Activated naive CD8-positive, alpha-beta T cell treated with anti-CD3 and anti-CD28 coated beads, Interleukin-2, amount 50 U/mL, for 24 hours (primary cell): ENCODE measurements at places on chromosomes 13 and 19.

DNA sequence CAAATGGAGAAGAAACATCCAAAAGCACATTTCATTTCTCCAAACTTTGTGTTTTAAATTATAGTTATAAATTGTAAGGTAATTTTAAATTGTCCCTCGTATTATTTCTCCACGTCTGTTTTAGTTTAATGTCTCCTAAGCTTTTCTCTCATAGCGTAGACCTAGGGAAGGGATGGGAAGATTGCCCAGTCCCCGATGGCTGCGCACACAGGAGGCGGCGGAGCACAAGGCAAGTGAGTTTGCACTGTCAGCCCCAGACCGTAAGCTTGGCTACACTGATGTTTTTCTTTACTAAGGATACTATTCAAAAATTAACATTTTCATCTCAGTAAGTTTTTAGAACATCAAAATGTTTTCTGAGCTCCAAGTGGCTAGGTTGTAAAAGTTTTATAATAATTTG is 72.3 kb downstream of the GPR12 start:
- no peak for DNase-seq

DNA sequence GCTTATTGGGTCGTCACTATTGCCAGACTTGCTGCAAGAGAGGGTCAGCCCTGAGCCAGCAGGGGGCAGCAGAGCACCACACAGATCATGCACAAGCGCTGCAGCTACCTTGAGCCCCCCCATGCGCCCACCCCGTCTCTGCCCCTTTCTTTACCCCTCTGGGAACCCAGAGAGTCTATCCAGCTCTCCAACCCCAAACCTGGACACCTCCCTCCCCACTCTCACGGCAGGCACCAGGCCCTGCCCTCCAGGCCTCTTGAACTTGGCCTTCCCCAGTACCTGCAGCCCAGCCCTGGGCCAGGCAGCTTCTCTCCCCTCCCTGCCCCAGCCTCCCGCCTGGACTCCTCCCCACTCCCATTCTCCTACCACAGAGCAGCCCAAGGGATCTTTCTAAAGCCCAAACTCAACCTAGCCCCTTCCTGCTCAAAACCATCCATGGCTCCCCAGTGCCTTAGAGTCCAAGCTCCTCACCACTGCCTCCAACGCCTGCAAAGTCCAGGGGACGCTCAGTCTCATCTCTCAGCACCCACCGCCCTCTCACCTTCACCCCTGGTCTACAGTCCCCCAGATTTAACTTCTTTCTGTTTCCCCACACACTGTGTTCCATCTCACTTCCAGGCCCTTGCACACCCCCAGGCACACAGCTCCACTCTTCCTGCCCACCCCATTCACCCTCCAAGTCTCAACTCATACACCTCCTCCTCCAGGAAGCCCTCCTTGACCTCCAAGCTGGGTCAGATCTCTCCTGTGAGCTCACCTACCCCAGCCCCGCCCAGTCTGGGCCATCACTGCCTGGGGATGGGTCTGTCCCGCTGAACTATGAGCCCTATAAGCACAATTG is 9.4 kb upstream of the CEACAM16 start:
- peak; percentile 86 for DNase-seq

DNA sequence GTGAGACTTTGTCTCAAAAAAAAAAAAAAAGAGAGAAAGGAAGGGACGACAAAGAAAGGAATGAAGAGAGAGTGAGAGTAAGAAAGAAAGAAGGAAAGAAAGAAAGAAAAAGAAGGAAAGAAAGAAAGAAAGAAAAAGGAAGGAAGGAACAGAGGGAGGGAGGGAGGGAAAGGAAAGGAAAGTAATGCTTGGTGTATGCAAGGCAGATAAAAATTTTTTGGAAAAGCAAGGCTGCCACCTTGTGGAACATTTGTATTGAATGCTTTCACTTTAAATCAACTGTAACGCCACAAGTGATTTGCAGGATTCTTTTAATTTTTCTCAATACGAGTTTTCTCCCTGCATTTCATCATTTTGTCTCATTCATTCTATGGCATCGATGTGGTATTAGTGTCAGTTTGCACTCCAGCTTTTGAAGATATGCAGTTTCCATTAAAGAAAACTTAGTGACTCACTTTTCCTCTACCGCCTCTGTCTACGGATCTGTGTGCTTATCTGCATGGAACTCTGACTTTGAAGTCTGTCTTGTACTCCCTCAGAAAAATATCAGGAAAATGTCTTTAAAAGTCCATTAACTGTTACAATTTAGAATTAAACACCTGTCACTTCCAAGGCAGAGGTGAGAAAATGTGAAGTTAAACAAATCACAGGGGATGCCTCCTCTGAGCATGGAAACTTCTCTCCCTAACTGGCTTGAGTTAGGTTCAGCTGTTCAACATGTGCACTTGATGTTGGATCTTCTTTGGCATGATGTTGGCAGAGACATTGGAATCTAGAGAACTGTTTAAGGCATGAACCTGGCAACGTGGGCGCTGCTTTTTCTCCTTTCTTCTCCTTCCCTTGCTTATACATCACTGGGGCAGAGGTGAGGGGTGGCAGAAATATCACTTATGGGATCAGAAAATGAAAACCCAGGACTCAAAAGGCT is 20.0 kb upstream of the ZDHHC20 start:
- peak; percentile 36 for DNase-seq

GRCh38 chr13:110853235-110853721 is 61.6 kb downstream of the ANKRD10 start:
- DNase-seq = no peak

- DNase-seq = no peak
These were observed 72.4 kb downstream of the KDM4B start for GRCh38 chr19:5041168-5041912.

GRCh38 chr13:110499621-110500281 is 61.8 kb downstream of the RAB20 start:
- no peak for DNase-seq

DNA sequence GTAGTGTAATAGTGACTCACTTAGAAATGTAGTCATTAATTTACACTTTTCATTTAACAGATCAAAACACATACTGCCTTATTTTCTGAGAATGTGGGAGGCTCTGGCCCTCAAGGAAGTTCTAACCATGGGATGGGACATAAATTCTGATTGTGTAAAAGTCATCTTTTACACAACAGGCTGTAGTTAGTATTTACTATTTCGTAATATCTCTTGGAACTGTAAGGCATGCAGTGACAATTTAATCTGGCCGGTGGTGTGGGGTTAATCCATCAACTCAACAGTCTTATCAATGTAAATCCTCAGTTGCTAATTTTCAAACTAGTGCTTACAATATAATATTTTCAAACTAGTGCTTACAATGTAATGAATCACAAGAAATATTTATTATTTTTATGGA is 1599.2 kb downstream of the EFNB2 start:
- no peak for DNase-seq

DNA sequence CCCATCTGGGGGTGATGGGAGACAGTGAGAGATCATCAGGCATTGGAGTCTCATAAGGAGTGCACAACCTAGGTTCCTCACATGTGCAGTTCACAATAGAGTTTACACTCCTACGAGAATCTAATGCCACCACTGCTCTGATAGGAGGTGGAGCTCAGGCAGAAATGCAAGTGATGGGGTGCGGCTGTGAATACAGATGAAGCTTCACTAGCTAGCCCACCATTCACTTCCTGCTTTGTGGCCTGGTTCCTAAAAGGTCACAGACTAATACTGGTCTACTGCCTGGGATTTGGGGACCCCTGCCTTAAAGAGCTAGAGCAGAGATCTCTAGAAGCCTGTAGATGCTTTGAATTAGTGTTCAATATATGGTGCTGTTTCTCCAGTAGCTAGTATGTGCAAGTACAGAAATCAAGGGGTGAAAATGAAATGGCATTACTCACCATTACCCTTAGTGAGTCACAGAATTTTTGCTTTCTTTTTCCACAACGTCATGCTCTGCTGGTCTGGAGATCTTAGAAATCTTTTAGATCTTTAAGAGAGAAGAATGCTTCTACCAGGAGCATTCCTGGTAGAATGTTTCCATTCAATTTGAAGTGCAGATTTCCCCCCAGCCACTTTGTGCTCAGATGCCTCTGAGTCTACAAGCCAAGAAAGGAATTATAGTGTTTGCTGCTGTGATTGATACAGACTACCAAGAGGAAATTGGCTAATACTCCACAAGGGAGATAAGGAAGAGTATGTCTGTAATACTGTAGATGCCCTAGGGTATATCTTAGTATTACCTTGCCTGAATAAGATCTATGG is 2301.2 kb downstream of the PCDH9 start:
- no peak for DNase-seq

- no peak for DNase-seq
These were observed 5.5 kb upstream of the ZNF175 start for GRCh38 chr19:51565583-51565982.

DNA sequence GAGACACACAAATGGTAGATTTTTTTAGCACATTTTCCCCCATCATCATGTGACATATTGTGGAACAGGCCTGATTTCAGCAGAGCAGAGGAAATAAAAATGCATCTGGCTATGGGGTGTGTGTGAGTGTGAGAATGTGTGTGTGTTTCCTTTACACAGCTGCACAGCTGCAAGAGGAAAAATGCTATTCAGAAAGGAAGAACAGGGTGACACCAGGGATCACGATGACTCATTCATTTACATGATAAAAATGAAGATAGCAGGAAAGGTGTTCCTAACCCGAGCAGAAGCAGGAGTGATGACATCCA is 469.5 kb upstream of the TSHZ3 start:
- DNase-seq = no peak

DNA sequence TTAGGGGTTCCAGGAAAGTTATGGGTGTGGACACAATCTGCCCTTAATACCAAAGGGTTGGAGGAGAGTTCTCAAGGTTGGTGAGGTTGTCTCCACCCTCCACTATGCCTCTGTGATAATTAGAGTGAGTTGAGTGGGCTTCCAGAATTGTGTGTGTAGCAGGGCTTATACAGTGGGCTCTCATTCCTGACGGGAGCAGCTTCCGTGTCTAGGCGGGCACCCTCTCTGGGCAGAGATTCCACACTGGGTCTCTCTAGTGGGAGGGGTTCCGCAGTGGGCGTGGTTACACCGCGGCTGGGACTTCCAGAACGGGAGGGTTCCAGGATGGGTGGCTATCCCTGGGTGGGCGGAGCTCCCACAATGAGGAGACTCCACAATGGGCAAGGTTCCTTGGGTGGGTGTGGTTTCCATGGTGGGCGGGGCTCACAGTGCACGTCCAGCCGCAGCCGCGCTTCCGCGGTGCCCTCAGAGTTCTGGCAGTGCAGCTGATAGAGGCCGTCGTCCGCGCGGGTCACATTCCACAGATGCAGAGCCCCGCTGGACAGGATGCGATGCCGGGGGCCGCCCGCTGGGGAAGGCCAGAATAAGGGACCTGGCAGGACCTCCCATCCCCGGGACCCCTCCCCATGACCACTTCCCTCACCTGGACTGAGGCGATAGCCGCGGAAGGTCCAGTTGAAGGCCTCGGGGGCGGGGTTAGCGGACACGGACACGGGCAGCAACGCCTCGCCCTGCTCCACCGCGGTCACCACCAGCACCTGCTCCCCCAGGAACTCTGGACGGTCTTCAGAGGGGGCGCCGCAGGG is 8.4 kb downstream of the NPHS1 start:
- DNase-seq = peak; percentile 21

DNA sequence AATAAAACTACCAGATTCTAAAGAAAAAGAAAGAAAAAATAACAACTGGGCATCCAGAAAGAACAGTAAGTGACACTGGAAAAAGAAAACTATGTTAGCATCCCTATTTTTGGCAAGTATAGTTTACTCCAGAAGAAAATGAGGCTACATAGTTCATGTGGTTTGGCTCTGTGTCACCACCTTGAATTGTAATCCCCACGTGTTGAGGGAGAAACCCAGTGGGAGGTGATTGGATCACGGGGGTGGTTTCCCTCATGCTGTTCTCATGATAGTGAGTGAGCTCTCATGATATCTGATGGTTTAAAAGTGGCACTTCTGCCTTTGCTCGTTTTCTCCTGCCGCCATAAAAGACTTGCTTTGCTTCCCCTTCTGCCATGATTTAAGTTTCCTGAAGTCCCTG is 76.9 kb downstream of the ITGBL1 start:
- DNase-seq = no peak

DNA sequence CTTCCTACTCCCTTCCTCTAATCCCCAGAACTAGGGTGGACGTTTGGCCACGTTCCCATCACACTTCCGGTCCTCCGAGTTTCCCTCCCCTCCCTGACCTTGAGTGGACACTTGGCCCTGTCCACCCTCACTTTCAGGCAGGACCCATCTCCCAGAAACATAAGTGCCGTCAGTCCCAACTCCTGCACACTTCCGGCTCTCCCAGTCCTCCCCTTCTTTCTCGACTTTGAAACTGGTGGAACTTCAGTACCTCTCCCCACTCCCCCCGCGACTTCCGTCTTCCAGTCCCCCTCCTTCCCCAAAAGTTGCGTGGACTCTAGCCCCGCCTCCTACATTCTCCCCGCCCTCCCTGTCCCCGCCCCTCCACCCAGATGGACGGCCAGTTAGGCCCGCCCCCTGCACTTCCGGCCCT is 278 bp upstream of the ZNF274 start:
- peak; percentile 89 for DNase-seq

DNA sequence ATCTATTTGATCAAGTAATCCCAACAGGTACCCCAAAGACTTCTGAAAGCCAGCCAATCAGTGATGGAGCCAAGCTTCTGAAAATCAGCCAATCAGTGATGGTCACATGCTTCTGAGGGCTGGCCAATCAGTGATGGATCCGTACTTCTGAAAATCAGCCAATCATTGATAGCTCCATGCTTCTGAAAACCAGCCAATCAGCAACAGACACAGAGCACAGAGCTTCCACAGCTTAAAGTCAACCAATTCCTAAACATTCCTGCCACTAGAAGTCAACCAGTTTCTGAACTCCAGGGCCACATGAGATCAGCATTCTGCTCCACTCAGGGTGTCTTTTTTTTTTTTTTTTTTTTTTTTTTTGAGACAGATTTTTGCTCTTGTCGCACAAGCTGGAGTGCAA is 8.2 kb upstream of the HSD17B14 start:
- no peak for DNase-seq

DNA sequence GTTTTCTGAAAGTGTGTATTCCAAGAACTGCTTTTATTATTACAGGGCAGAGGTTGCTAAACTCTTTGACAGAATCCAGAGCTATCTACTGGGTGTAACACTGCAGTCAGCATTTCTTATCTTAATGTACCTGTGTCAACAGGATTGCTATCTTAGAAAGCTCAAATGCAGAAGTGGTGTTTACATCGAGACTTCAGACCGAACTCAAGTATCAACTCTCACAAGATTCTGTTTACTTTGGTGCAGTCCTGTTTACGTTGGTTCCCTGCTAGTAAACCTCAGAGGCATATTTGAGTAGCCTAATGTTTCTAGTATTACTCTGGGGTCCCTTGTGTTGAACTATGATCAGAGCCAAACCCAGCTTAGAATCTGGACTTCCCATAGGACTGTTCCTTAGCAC is 20.5 kb downstream of the SLC15A1 start:
- DNase-seq = no peak

DNA sequence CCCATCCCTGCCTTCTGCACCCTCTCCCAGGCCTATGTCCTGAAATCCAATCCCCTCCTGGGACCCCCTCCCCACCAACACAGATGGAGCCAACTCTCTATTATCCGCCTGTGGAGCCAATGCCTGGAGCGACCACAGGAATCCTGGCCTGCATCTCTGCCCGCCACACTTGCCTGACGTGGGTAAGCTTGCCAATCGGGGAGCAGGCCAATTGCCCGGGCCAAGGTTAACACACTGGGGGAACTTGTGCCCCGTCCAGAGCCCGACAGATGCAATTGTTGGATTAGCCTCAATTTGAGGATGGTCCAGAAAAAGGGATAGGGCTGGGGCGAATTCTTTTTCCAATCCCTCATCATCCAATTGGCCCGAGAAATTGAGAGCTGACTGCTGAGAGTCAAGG is 5.9 kb downstream of the WIZ start:
- no peak for DNase-seq

GRCh38 chr13:68168448-68168847 is 938.3 kb upstream of the PCDH9 start:
- no peak for DNase-seq

GRCh38 chr13:103430368-103430767 is 364.2 kb upstream of the SLC10A2 start:
- no peak for DNase-seq
